Non-pigmented ciliary epithelial cell (primary cell): ENCODE measurements at places on chromosomes 3 and 15.
A peak's percentile ranks its signal among the peaks of the same experiment; 100 is the strongest.

DNA sequence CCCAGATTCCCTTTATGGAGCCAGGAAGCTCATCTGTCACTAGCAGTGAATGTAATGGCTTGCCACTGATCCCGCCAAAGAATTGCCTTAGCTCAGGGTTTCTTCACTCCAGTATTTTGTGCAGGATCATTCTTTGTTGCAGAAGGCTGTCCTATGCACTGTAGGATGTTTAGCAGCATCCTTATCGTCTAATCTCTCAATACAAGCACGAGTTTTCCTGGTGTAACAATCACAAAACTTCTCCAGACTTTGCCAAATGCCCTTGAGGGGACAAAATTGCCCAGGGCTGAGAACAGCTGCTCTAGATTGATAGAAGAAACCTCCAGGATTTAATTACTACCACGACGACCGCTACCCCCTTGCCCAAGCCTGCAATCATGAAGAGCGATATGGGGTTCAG, 6.8 kb upstream of the SHQ1 start:
- no peak for DNase-seq

GRCh38 chr3:64046592-64046991, 23.3 kb upstream of the PSMD6 start:
- no peak for DNase-seq

GRCh38 chr3:189308608-189309007, 136.8 kb downstream of the TPRG1 start:
- DNase-seq: no peak

DNA sequence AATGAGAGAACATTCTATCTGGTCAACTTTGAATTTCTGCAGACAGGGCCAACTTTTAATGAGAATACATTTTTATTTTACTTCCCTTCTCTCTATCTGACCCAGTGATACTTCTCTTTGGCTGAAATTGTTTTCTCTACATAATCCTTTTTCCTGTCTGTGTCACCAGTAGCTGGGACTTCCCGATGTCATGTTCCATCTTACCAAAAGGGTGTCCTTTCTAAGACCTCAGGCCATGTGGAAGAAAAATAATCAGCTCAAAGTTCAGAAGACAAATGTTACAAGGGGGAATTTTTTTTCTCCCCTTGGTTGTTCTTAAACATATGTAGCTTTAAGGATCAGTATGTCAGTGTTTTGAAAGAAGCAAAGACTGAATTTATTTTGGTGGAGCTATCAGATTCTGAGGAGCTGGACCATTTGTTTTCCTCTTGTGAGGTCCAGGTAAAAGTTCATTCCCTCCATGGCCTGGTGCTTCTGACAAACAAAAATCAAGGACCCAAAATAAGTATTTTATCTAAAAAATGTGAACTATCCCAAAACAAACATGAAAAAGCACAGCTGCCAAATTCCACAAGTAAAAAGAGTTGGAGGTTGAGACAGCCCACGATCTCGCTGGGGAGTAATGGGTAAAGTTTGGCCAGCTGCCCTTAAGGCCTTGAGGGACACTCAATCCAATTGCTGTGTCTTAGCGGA, 859.4 kb upstream of the NR2F2 start:
- no peak for DNase-seq

DNA sequence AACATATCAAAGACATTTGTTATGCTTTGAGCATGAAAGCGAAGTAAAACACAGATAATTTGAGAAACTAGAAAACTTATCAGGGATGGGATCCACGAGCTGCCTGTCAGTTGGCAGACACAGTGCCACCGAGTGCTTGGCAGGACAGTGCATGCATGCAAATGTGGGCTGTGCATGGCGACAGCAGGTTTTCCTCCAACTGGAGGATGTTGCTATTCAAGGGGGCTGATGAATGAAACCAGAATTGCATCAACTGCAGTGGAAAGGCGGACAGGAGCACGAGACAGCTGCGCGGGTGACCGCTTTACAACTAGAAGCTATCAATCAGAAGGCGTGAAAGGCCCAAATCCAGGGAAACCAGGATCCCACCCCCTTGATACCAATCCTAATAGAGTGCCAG, 244.3 kb downstream of the NR2F2 start:
- no peak for DNase-seq

DNA sequence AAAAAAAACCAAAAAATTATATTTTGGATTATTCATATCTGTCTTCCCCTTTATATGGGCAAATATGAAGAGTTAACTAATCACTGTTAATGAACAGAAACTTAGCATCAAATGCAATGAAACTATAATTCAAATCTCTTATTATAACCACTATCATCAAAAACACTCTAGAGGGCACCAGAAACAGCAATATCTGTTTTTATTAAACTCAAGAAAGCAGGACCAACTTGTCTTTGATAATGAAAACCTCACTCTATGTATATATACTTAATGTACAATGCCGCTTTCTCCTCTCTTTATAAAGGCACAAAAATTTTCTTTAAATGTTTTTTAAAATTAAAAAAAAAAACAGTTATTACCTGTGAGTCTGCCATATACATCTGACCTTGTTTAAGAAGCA, 92.7 kb downstream of the UACA start:
- no peak for DNase-seq

DNA sequence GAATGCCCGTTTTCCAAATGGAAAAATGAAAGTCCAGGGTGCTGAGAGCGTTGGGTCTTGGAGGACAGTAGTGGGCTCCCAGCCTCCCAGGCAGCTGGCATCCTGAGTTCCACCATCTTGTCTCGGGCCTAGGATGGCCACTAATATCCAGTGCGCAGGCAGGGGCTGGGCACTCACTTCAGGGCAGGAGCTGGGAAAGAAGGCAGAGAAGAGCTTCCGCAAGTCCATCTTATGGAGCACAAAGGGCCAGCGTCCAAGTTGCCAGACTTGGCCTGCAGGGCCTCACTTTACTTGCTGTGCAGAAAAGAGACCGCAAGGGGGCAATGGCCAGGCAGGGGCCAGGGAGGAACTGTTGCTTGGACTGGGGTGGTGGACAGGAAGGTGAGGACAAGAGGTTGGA, 46.1 kb downstream of the IQSEC1 start:
- DNase-seq: no peak

DNA sequence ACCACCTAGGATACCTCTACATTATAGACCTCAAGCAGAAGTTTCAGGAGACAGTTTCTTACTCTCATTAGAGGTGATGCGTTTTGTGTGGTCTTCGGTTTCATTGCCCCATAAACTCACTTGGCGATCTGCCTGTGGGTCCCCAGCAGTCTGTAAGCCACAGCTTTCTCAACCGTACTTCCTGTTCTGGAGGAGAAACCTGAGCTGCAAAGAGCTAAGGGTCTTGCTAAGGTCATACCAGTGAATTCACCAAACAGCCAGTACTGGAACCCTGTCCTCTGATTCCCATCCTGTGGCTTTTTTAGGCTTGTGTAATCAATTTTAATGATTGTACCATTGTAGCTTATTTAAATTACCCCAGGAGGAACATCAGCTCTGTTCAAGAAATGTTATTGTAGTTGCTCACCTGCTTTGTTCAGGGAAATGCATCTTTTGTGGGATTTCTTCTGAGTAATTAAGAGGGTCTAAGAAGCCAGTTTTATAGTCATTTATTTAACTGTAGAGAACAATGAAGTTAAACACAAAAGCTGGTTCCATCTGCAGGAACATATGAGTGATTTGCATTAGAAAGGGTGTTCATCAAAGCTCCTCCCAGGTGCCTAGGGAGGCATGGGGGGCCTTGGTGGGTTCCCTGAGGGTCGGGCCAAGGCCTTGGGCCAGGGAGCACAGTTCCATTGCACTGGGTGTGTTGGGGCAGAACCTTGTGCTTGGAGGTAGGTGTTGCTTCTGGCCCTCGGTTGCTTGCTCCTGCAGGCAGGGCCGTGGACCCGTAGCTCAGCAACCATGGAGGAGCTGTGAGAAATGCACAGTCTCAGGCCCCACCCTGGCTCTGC, 69.6 kb downstream of the APBA2 start:
- no peak for DNase-seq

DNA sequence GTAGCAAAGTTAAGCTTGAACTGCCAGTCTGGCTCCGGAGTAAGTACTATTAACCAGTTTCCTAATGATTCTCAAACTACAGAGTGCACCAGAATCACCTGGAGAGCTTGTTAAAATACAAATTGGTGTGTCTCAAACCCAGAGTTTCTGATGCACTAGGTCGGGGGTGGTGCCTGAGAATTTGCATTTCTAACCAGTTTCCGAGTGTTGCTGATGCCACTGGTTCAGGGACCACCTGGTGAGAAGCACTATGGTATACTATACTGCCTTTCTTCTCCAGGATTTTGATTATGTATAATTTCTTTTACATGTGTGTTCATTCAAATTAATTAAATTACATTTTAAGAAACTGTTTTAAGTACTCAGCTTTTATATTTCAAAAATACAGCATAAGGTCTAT, 48.8 kb upstream of the PLSCR5 start:
- no peak for DNase-seq

- DNase-seq: no peak
These were observed 87.3 kb upstream of the PRR23E start for GRCh38 chr3:127105587-127105986.

DNA sequence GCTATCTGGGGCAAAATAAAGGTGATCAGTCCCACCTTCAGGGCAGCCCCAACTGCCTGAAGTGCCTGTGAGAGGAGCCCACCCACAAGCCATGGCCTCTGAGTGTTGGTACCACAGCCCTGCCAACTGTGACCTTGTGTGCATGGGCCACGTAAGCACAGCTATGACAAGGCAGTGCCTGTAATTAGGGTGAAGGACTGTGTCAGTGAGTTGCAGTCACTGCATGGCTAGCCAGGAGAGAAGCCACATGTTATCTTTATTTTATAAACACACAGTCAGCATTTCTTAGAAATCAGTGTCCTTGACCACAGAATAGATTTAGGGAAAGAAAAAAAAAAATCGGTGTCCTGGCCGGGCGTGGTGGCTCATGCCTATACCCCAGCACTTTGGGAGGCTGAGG, 24.8 kb downstream of the EXOSC7 start:
- DNase-seq: no peak

DNA sequence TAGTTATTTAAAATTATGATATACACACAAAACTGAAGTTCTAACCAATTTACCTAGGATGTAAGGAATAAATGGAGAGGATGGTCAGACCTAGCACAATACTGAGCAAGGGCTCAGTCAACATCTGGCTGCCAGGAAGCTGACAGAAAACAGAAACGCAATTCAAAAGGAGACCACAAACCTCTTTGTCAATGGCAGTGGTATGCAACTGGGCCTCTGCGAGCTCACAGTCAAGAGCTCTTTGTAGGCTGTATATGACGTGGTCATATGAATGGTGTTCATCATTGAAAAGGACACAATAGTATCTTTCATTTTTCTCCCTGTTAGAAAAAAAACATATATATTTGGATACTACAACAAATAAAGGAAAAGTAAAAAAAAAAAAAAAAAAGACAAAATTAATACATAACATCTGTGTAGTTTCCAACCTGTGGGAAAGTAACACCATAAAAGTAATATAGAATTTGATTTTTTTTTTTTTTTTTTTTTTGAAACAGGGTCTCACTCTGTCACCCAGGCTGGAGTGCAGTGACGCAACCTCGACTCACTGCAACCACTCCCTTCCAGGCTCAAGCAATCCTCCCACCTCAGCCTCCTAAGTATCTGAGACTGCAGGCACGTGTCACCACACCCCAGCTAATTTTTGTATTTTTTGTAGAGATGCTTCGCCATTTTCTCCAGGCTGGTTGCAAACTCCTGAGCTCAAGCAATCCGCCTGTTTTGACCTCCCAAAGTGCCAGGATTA, 37.9 kb downstream of the UBR1 start:
- DNase-seq: no peak

DNA sequence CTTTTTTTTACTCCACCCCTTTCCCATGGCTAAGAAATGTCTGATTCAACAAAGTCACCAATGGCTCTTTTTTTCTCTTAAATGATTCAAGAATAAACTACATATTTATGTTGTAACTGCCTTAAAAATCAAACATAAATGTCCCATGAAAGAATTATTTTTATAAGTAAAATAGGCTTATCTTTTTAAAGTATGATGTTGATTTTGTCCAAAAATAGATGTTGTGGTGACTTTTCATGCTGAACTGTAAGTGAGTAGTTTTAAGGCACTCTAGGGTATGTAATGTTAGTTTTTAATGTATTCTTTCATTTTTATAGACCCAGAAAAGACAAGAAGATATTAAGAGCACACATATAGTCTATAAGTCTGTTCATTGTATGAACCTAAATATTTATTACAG, 594.9 kb downstream of the NLGN1 start:
- no peak for DNase-seq

DNA sequence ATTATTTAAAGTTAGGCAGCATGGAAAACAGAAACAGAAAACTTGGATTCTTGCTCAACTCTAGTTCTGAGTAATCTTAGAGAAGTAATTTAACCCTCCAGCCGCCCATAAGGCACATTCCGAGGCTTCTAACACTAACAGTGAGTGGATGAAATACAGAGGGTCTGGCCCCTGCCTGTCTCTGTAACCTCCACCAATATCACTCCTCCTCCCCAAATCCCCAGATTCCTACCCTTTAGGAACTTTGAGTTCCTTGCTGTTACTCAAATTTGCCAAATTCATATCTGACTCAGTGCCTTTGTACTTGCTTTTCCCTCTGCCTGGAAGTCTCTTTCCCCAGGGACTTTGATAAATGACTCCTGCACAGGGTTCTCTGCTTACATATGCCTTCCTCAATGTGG, 112.5 kb upstream of the TGFBR2 start:
- no peak for DNase-seq

- DNase-seq: no peak
These were observed 61.8 kb downstream of the FAIM start for GRCh38 chr3:138670407-138670806.

DNA sequence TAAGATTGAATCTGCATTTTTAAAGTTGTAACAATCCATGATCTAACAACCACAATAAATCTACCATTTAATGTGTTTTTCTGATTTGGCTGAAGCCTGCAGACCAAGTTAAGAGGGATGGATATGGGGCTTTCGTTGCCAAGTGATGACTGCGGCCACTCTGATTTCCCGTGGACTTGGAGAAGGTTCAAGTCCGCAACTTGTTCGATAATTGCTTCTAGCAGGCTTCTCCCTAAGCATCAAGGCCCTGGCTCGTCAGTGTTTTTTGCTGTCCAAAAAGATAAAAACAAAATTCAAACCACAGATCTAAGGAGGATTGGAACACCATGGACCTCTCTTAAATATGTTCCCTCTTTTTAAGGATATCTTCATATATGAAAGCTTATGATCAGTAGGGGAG, 256.6 kb downstream of the CNTN3 start:
- DNase-seq: no peak

DNA sequence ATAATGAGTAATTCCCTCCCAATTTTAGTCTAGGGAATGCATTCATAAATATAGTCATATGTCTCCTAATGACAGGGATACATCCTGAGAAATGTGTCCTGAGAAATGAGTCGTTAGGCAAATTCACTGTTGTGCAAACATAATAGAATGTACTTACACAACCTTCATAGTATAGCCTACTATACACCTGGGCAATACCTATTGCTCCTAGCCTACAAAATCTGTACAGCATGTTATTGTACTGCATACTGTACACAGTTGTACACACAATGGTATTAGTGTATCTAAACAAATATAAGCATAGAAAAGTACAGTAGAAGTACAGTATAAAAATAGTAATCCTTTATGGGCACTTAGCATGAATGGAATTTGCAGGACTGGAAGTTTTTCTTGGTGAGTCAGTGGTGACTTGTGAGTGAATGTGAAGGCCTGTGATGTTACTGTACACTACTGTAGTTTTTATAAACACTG, 6.6 kb downstream of the DTWD1 start:
- peak; percentile 79 for DNase-seq

- DNase-seq: no peak
These were observed 20.2 kb downstream of the INSYN1 start for GRCh38 chr15:73732930-73733329.
